Right atrium auricular region (tissue), 2 donors: ENCODE measurements at places on chromosomes 4 and X.

DNA sequence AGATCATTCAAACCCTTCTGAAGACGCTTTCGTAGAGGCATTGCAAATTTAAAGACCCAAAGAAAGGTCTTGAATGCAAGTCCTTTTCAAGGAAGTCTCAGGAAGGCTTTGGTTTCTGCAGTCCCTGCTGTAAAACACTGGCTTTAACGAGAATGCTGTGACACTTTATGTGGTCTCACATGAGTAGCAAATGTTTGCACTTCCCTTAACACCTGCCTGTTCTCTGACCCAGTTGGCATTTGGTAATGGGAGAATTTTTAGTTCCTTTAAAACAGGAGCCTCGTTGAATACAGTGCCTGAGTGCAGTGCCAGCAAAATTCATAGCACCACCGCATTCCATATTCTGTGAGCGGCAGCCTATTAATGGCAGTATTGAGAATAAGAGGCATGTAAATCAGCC is 330.5 kb upstream of the PRKX start:
- DNase-seq, result no peak

- DNase-seq, result no peak
These were observed 25.7 kb downstream of the RAB33A start for GRCh38 chrX:130197464-130197863.

DNA sequence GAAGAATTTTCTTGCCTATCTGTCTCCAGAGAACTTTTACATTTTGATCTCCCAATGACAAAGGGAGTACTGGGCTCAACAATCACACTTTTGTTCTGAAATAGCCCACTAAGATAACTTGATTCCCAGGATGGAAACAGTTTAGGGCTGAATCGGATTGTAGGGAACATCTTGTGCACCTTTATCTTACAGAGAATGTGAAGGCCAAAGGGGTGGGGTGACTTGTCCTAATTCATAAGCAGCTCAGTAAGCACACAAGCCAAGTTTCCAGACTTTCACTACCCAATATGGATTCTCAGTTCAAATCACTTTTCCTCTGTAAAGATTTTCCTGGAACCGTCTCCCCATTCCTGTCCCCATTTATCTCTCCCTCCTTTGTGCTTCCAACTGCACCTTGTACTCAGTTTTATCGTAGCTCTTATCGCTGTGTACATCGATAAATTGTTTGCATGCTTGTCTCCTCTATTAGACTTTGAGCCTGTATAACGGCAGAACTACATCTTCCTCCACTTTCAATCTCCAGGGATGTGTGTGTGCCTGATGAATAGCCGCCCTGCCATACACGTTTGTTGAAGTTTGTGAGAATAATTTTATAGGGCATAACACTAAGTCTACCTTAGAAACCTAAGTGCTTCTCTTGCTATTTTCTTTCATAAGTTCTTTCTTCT is 77.4 kb downstream of the MBNL3 start:
- no peak for DNase-seq

DNA sequence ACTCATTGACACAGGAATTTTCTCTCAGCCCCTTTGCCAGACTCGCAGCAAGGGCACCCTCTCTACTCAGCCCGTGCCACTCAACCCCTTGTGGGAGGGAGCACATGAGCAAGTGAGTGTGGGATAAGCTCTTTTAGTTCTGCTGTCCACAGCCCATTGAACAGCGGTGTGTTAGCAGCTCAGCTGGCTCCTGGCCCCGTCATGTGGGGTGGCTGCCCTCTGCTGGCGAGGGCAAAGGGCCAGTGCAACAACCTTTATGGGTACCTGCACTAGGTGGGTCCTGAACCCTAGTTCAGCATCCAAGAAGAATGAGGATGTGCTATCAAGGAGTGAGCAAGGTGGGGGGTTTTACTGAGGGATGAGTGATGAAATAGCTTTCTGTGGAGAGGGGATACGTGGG is 85.0 kb upstream of the ZNF81 start:
- no peak for DNase-seq

GRCh38 chr4:152601156-152601555 is 65.3 kb upstream of the FBXW7 start:
- no peak for DNase-seq

DNA sequence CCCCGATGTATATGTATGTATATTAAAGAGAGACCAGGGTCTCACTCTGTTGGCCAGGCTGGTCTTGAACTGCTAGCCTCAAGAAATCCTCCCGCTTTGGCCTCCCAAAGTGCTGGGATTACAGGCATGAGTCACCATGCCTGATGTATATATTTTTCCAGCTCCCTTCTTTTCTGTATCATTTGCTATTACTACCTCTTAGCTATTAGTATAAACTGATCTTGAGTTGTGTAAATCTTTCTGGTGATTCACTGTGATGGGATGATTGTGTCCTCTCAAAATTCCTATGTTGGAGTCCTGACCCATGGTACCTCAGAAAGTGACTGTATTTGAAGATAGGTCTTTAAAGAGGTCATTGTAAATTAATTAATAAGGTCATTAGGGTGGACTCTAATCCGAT is 53.1 kb downstream of the HPRT1 start:
- DNase-seq, result no peak

- DNase-seq, result no peak
These were observed 226.9 kb upstream of the HCCS start for GRCh38 chrX:10884246-10884645.

DNA sequence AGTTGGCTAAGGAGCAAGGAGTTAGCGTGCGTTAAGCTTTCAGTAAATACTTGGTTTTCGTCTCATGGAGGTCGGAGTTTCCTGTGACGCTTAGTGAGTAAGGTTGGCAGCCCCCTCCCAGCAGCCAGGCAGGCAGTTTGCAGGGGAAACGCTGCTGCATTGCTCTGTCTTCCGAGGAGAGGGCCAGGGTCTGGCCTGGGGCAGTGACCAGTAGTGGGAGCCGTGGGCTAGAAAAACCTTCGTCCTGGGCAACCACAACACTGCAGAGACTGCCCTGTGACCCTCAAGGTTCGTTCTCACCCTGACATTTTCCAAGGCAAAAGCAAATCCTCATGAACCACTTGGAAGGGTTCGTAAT is 432 bp downstream of the TMEM175 start:
- DNase-seq, result no peak

DNA sequence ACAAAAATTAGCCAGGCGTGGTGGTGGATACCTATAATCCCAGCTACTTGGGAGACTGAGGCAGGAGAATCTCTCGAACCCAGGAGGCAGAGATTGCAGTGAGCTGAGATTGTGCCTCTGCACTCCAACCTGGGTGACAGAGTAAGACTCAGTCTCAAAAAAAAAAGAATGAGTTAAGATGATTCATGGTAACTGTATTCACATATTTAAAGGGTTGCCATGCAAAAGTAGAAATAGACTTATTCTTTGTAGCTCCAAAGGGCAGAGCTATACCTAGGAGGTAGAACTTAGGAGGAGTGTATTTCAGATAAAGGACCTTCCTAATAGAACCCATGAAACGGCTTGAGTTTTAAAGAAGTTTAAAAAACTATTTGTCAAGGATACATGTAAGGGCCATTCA is 104.3 kb upstream of the IL13RA1 start:
- DNase-seq, result no peak

DNA sequence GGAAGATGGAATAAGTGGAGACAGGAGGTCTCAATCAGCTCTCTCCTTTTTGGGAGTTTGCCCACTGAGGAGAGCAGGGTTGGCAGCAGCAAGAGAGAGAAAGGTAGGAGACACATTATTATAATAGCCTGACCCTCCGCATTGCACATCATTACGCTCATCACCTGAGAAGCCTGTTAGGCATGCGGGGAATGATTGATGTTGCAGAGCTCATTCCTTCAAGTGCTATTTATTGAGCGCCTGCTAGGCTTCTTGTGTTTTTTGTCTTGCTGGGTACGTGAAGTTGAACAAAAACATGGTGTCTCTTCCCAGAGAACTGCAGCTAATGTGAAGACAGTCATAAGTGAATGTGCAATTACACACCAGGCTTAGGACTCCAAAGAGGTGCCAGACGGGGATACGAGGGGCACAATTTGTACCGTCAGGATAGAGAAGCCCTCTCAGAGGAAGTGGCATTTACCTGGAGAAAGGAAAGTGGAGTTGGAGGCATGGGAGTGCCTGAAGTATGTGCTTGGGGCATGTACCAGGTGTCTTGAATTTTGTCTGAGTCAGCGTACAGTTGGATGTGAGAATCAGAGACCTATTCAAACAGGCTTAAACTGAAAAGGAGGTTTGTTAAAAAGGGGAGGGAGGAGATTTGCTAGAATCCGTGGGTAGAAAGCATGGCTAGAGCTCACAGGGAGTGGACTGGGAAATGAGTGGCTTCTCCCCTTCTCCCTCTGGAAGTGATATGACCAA is 90.2 kb upstream of the SOD3 start:
- no peak for DNase-seq
